COLO829 (cell line): ENCODE measurements at places on chromosomes 4 and X.

GRCh38 chrX:17294561-17294960, 80.4 kb upstream of the NHS start:
- no peak for DNase-seq

DNA sequence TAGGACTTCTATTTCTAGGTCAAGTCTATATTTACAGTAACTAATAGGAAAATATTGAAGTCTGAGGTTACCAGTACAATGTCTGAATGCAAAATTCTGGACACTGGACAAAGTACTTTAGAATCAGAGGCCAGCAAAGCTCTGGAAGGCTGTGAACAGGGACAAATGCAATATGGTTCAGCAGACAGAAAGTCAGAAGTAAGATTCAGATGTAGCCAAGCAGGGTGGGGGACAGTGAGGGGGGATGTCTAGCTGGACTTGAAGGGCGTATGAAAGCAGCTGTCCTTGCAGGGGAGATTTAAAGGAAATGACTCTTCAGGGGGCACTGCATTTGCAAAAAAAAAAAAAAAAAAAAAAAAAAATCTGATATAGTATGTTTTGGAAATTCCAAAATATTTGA, 2.9 kb downstream of the SORBS2 start:
- no peak for DNase-seq

- DNase-seq = no peak
Measured at GRCh38 chr4:84940960-84941359, 25.5 kb downstream of the WDFY3 start.

- no peak for DNase-seq
Measured at GRCh38 chr4:159002950-159003349, 99.9 kb upstream of the RAPGEF2 start.

DNA sequence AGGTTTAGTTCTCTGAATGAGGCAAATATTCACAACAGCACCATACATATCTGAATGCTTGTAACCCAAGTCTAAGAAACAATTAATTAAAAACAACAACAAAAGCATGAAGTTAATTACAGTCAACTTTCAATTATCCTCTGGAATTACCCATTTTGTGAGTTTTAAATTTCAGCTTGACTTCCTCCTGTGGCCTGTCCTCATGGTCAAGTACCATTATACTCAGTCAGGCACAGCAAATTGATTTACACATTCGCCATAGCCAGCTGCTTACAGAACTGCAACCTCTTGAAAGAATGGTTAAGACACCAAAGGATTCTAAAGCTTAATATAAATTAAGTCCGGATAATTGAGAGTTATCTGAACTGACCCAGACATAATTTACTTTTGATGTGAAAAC, 306.5 kb downstream of the CAMK2D start:
- DNase-seq = no peak

DNA sequence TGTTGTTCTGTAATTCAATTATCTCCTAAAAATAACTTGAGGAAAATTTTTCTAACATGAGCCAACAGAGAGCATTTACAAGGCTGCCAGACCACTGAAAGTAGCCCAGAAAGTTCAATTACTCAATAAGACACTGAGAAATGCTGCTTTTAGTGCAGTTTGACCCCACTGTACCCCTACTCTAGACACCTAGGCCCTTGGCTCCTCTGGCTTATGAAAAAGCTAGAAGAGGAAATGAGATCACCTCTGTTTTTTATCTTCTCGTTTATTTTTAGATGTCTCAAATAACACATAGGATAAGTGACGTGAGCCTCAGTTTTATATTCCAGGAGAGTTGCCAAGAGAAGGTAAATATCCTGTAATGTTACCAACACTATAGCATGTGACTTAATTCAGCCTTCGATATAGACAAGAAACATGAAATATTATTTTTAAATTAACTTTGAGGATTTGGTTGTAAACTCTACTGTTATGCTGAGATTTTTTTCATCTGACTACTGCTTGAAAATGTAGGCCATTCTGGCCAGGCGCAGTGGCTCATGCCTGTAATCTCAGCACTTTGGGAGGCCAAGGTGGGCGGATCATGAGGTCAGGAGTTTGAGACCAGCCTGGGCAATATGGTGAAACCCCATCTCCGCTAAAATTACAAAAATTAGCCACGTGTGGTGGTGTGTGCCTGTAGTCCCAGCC, 24.4 kb downstream of the TNIP3 start:
- DNase-seq = no peak

DNA sequence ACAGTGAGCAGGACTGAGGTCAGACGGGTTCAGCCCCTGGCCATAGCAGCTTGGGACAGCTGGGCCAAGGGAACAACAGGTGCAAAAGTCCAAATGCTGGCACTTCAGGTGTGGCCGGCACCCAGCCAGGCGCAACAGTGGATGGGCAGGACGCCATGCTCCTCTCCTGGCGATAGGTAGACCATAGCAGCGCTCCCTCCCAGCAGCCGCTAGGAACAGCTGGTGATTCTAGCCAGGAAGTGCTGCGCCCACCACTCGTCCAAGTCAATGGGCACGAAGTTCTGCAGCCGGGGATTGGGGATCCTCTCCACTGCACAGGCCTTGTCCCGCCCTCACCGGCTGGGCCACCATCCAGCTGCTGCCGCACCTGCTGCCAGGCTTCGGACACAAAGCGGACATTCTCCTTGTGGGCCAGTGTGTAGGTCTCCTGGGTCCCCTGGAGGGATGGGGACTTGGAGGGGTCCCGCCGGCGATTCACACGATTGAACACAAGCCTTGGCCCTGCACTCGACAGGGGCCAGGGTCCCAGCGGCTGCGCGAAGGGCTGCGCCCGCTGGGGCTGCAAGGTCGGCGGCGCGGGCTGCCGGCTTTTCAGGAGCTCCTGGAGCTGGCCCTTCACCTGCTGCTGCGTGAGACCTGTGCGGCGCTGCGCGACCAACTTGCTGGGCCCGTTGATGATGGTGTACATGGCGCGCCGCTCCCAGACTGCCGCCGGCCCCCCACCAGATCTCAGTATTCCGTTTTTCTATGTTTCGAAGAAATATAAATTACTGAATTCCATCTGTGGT, 227.5 kb upstream of the STK26 start:
- DNase-seq = no peak
